Lung (tissue), 17 donors: ENCODE measurements at places on chromosomes 5 and 9. TPM values are rescaled to one million over a fixed set of nuclear protein-coding genes. Genes with fewer than 3 reads are reported as not detected.

GRCh38 chr5:54696931-54697330 lies 179.4 kb downstream of the SNX18 start:
- H3K27me3 ChIP-seq = no peaks in the 10 kb centered on the region
- H3K27ac ChIP-seq = no peak overlapping the region
- no peak overlapping the region for H3K4me3 ChIP-seq
- peaks cover 40% of the 10 kb centered on the region for H3K4me1 ChIP-seq
- no peaks in the 10 kb centered on the region for H3K36me3 ChIP-seq

- no peak overlapping the region for H3K27ac ChIP-seq
- H3K4me3 ChIP-seq = no peak overlapping the region
- no peaks in the 10 kb centered on the region for H3K36me3 ChIP-seq
- H3K27me3 ChIP-seq = no peaks in the 10 kb centered on the region
- H3K4me1 ChIP-seq = no peaks in the 10 kb centered on the region
Observed at GRCh38 chr9:6113819-6114218, 98.4 kb upstream of the RANBP6 start.

- no peak overlapping the region for H3K27ac ChIP-seq
- peak; percentile 34 for DNase-seq
- peaks cover 18% of the 10 kb centered on the region for H3K27me3 ChIP-seq
- H3K36me3 ChIP-seq = no peaks in the 10 kb centered on the region
- no peak overlapping the region for H3K4me3 ChIP-seq
- H3K4me1 ChIP-seq = peaks cover 26% of the 10 kb centered on the region
Observed at GRCh38 chr5:135034236-135034962, 371 bp upstream of the PITX1 start.

DNA sequence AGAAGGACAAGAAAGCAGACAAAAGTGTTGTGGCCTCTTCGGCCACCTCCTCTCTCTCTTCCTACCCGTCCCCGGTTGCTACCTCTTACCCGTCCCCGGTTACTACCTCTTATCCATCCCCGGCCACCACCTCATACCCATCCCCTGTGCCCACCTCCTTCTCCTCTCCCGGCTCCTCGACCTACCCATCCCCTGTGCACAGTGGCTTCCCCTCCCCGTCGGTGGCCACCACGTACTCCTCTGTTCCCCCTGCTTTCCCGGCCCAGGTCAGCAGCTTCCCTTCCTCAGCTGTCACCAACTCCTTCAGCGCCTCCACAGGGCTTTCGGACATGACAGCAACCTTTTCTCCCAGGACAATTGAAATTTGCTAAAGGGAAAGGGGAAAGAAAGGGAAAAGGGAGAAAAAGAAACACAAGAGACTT lies 2.4 kb downstream of the EGR1 start:
- peaks cover 2% of the 10 kb centered on the region for H3K4me1 ChIP-seq
- peaks cover 6% of the 10 kb centered on the region for H3K27me3 ChIP-seq
- H3K36me3 ChIP-seq = no peaks in the 10 kb centered on the region
- peak overlapping the region; percentile 66 for H3K4me3 ChIP-seq
- DNase-seq = no peak

DNA sequence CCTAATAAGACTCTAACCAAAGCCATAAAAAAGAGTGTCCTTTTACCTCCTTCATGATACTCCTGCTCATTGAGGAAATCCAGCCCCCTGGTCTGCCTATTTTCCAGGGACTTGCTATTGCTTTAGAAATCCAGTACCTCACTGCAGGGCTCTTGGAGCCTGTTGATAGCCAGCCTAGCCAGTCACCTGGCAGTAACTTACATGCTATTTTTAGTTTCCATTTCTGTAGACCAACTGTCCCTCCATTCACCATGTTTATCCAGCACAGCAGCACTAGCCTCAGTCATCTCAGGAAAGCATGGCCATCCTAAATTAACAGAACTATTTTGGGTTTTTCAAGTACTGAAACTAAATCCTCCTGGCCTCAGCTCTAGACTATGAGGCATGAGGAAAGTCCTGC lies 91.5 kb upstream of the PHF24 start:
- H3K27ac ChIP-seq = no peak overlapping the region
- H3K36me3 ChIP-seq = no peaks in the 10 kb centered on the region
- H3K4me3 ChIP-seq = no peak overlapping the region
- no peak for DNase-seq

ADGRD2 gene
- not detected for total RNA-seq

CDX1 gene
- 0.43 TPM for total RNA-seq

EPB41L4B gene
- total RNA-seq = 14.5 TPM

ADAMTS13 gene
- total RNA-seq = 4.1 TPM
